ENCODE measurements at places on chromosomes 16 and 17.

DNA sequence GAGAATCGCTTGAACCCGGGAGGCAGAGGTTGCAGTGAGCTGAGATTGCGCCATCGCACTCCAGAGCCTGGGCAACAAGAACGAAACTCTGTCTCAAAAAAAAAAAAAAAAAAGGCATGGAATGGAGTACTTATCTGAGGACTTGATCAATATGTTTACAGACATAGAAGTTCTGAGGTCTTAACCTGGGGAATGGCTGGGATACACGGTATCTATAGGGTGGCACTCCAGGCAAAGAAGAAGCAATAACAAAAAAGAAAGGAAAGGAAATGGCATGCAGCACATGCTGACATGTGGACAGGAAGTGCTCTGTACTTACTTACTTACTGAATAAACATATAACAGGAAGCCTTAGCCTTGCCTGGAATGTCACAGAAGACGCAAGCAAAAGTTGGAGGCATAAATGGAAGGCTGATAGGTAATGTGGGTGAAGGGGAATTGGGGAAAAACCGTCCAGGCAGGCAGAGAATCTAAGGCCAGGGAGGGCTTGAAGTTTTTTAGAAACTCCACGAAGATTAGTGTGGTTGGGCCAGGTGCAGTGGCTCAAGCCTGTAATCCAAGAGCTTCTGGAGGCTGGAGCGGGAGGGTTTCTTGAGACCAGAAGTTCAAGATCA, 10.1 kb upstream of the SPOP start:
- peak; percentile 58 for DNase-seq

DNA sequence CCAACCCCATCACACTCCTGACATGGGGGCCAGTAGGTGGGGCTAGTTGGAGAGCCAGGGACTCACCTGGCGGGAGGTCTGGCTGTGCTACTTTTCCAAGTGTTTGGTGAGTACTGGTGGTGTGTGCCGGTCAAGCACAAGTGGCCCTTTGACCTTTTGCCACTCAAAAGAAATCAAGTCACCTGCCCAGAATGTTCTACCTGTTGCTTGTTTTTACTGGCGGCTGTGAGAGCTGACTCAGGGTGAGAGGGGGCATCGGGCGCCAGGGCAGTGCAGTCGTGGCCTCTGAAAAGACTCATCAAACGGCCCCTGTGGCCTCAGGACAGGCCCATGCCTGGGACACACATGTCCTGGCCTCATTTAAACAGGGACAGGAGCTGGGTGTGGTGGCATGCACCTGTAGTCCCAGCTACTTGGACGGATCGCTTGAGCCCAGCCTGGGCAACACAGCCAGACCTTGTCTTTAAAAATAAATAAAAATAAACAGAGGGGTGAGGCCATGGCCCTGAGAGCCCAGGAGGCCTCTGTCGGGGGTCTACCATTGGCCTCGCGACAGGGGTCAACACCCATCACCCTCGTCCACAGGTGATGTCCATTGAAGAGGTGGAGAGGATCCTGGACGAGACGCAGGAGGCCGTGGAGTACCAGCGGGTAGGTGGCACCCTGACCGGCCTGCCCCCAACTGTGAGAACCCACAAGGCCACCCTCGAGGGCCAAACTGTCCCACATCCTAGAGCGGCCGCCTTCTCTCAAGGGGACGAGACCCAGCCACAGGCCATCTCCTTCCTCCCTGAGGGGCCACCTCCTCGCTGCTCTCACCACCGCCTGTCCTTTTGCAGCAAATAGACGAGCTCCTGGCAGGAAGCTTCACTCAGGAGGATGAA, 5.0 kb downstream of the CHMP6 start:
- no peak for DNase-seq

DNA sequence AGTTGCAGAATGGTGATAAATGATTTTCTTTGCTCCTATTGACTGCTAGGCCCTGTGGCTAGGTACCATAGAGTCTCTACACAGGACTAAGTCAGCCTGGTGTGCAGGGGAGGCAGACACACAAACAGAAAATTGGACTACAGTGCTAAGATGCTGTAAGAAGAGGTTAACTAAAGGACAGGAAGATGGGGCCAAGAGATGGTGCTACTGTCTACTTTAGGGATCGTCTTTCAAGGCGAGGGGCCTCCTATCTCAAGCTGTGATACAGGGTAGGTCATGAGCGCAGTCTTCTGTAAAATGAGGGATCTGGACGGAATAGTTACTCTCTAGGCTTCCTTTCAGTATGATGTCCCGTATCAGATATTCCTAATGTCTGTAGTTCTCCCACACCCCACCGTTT, 817 bp downstream of the NME1 start:
- no peak for DNase-seq

GRCh38 chr16:84446084-84446483, 58.4 kb downstream of the MEAK7 start:
- no peak for DNase-seq

DNA sequence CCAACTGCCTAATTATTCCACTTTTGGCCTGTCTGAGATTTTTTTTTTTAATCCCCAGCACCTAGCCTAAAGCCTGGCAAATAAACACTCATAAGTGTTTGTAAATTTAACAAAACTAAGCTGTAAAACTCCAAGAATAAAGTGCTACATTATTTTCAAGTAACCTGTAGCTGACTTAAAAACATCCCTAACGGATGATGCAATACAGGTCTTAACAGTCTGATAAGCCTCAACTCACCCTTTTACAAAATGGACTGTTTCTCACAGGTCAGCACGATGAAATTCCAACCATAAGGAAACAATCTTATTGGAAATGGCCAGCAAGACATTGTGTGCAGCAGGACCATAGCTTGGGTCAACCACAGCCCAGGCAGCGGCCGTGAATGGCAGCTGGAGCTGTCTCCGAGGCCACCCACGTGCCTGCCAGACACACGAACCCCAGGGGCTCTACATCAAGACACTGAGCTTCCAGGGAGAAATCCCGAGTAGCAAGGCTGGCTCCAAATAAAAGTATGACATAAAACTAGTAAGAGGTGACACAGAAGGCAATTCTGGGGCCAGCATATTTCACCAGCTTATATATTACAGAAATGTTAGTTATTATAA, 58.9 kb downstream of the NDEL1 start:
- no peak for DNase-seq

- no peak for DNase-seq
These were observed 7.0 kb downstream of the IL34 start for GRCh38 chr16:70653406-70653805.

- DNase-seq: no peak
These were observed 31.1 kb downstream of the BAIAP2 start for GRCh38 chr17:81066072-81066471.

DNA sequence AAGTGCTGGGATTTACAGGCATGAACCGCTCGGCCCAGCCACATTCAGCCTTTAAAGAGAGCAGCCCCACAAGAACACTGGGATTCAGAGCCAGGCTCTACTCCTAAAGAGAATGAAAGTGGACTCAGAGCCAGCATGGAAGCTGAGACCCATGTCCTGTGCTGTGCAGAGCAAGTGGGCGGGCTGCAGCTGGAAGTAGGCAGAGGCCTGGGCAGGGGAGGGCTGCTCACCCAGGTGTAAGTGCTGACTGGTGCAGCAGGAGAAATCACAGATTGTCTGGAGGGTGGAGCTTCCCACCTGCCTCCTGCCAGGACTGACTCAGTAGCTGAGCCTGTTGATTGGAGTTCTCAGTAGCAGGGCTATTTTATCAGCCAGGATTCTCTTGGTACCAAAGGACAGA, 178.7 kb downstream of the KATNIP start:
- DNase-seq: no peak

DNA sequence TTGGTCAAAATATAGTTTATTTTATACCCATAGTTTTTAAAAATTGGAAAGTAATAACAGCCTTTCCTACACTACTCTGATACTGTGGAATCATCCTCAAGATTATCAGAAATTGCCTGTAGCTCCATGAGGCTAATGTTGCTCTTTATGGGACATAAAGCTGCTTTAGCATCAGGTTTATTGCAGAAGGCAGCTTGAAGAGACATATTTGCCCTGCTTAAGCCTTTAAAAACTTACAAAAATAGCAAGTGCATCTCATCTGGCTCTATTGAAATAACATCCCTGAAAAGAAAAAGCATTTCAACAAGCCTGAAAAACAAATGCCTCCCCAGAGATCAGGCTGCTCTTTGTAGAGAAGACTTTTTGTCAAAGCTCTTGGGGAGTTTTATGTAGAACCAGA, 142.9 kb upstream of the MON1B start:
- no peak for DNase-seq

DNA sequence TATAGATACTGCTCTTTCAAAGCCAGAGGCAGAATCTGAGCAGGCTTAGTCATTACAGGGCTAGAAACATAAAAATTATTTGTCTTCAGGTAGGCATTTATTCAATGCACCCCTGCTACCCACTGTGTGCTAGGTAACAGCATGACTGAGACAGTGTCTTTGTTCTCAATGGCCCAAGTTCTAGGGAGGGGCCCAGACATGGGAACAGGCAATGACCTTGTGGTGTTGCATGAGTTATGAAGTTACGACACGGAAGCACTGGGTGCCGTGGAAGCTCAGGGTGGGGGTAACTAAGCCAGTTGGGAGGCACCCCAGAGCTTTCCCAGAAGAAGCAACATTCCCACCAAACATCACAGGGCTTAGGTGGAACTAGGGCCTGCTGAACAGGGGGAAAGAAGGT, 87.0 kb downstream of the CPPED1 start:
- DNase-seq: no peak

DNA sequence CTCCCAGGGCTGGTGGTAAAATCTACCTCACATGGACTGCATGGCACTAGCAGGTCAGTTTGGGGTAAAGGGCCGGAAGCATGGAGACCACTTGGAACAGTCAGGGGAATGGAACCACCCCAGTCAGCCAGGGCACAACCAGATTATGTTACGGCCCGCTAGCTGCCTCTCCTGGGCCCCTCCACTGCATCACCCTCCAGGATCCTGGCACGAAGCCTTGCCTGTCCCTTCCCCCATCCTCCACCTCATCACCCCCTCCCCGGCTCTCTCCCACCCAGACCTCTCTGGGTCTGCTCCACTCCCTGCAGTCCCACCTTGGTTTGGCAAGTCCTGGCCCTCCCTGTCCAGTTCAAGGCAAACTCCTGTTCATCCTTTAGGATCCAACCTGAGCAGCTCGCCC, 91.7 kb downstream of the CLEC16A start:
- no peak for DNase-seq

DNA sequence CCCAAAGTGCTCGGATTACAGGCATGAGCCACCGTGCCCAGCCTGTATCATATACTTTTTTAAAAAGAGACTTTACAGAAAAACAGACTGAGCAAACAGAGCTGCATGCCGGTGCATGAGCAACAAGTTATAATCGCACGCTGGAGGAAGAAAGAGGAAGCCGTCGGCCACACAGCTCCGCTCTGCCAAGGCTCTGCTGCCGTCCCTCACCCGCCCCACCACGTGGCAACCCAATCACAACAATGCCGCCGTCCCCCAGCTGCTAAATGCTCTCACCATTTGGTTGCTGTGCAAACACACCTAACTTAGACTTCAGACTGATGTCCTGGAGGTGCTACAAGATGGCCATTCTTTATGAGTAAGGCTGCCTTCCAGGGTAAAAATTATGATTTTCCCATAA, 83.5 kb downstream of the ADCY9 start:
- DNase-seq: no peak

DNA sequence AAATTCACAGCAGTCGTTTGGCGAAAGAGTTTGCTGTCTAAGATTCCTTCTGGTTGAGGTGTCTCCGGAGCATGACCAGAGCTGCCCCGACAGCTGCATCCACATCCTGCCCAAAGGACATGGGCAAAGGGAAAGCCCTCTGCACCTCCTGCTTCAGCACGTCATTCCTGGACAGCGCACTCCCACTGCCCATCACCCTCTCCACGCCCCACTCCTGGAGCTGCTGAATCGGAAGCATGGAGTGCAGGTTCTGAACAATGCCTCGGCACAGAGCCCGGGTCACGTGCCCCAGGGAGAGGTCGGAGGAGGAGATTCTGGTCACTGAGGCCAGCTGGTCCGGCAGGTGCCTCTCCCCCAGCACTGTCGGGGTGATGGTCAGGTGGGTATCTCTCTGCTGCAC, 1.3 kb upstream of the TRPV1 start:
- DNase-seq: no peak

DNA sequence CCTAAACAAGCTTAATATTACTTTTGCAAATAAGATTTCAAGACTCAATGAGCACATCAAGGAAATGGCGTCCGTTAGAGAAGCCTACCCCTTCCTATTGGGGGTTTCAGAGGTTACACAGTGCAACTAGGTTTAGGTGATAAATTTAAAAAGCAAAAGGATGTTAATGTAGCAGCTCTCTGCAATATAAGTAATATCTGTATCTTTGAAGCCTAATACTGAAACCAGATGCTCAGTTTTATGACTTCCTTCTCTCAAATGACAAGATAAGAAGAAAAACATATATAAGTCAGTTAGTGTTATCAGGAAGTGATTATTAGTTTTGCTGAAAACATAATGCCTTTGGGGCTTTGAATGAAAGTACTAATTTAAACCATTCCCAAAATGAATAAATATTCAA, 54.3 kb upstream of the MED13 start:
- no peak for DNase-seq

Data from Jurkat, Clone E6-1 (cell line).